ENCODE measurements at places on chromosomes 7 and 10.

DNA sequence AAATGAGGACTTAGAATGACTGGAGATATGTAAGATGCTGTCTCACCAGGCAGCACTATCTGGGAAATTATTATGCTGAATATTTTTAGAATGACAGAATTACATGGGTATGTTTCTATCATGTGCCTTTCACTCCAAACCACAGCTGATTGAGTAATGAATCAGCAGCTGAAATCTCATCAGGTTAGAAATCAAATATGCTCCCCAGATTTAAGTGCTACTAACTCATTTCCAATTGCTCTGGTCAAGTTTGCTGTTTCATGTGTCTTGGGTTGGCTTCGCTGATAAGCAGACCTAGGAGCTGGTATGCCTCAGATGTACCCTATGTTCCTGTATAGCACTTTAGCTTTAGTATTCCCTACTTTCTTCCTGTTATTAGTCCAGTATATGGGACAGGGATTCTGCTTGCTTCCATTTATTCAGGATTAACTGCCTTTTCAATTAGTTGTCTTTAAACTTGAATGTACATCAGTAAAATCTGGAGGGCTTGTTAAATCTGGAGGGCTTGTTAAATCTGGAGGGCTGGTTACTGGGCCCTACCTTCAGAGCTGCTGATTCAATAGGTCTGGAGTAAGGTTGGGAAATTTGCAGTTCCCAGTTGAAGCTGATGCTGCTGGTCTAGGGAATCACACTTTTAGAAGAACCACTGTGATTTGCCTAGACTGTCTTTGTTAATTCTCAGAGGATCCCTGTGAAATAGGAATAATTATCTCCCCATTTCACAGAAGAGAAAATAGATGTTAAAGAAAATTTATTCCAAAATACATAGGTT is 172.9 kb downstream of the DKK1 start:
- DNase-seq: peak; percentile 78

GRCh38 chr7:155538293-155538692 is 8.1 kb downstream of the CNPY1 start:
- DNase-seq: no peak

- no peak for DNase-seq
These were observed 204.4 kb upstream of the AOAH start for GRCh38 chr7:36928718-36929117.

GRCh38 chr7:151440799-151441445 is 981 bp upstream of the CRYGN start:
- no peak for DNase-seq

DNA sequence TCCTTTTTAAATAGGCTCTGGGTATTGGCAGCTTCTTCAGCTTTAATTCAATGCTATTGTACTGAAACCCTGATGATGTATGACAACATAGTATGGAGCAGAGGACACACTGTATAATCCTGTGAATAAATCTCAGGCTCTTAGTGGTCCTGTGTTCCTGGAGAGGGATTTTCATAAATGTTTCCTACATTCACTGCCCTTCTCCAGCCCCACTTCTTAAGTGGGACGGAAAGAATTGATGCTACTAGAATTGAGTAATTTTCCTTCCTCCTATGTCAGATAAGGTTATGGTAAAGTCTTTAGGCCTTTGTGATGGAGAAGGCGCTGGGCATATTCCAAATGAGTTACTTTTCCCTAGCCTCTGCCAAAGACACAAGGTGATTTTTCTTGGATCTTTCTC is 779.4 kb downstream of the TNS3 start:
- DNase-seq: no peak

GRCh38 chr7:51121036-51121790 is 195.4 kb downstream of the COBL start:
- DNase-seq: no peak

DNA sequence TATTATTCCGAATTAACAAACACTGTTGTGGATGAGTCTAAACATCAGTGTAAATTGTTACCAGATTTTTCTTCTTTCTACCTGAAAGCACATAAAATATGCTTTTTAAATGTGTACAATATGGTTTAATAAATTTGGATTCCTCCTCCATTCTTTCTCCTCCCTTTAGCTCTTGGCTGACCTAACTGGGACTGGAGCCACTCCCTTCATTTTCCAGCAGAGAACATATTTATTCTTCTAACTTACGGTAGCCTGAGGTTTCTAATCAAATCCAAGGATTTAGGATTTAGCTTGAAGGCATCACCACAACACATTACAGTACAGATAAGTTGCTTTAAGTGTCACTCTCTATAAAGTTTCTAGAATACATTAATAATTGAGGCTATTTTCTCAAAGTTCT is 88.2 kb upstream of the SEMA3C start:
- no peak for DNase-seq

- DNase-seq: no peak
These were observed 292.0 kb downstream of the WDR37 start for GRCh38 chr10:1347962-1348772.

GRCh38 chr10:48820699-48821098 is 118.9 kb downstream of the LRRC18 start:
- DNase-seq: no peak

GRCh38 chr10:113151190-113151666 is 201.2 kb downstream of the TCF7L2 start:
- no peak for DNase-seq

GRCh38 chr10:68829521-68829920 is 2.2 kb downstream of the STOX1 start:
- DNase-seq: no peak

Measured in HS-27A (cell line).